Epithelial cell of umbilical artery (primary cell): ENCODE measurements at places on chromosomes 12 and 14. TPM values are rescaled to one million over a fixed set of nuclear protein-coding genes. Genes with fewer than 3 reads are reported as not detected.

The SLCO1C1 gene
- total RNA-seq: 0.46 and 0.65 TPM in 2 replicates

The CORO1C gene
- 194 and 233 TPM in 2 replicates for total RNA-seq

The IRAK3 gene
- total RNA-seq: 4.9 and 10.0 TPM in 2 replicates

The SRRM4 gene
- total RNA-seq: not detected in 2 replicates

The TBX5 gene
- total RNA-seq: not detected in 2 replicates

The ACVRL1 gene
- total RNA-seq: 1,152 and 1,206 TPM in 2 replicates

The OR4K5 gene
- total RNA-seq: not detected in 2 replicates

The CSRP2 gene
- 6.8 and 15.7 TPM in 2 replicates for total RNA-seq

The FAM222A gene
- total RNA-seq: 0.15 and 0.32 TPM in 2 replicates

The NUP107 gene
- 72.4 and 91.5 TPM in 2 replicates for total RNA-seq

The HEBP1 gene
- total RNA-seq: 10.4 and 13.4 TPM in 2 replicates

The OTUB2 gene
- 0.76 and 0.97 TPM in 2 replicates for total RNA-seq

The PRKAG1 gene
- total RNA-seq: 50.5 and 62.7 TPM in 2 replicates

The ST8SIA1 gene
- under 0.01 TPM in 1 of 2 replicates, not detected in the other for total RNA-seq

The CLMN gene
- 5.5 and 7.8 TPM in 2 replicates for total RNA-seq

The ERP27 gene
- total RNA-seq: 0.15 and 0.32 TPM in 2 replicates

The DNM1L gene
- 82.8 and 94.8 TPM in 2 replicates for total RNA-seq

The FGD4 gene
- total RNA-seq: 13.0 and 27.4 TPM in 2 replicates

The INSM2 gene
- total RNA-seq: not detected in 2 replicates

The MYO1H gene
- not detected in 2 replicates for total RNA-seq

The PPFIA2 gene
- 0.32 TPM in 1 of 2 replicates, not detected in the other for total RNA-seq

The RNASE7 gene
- total RNA-seq: not detected in 2 replicates

The BHLHE41 gene
- total RNA-seq: under 0.01 and 0.15 TPM in 2 replicates

The AMIGO2 gene
- 5.8 TPM in 2 replicates for total RNA-seq

The CLEC9A gene
- not detected in 2 replicates for total RNA-seq

The TAS2R19 gene
- 4.0 and 5.5 TPM in 2 replicates for total RNA-seq

The AMN gene
- 0.32 TPM in 1 of 2 replicates, not detected in the other for total RNA-seq

The GALNT6 gene
- 35.7 and 52.7 TPM in 2 replicates for total RNA-seq

The KLRK1 gene
- not detected in 2 replicates for total RNA-seq

The KRT2 gene
- total RNA-seq: not detected in 2 replicates

The RASAL1 gene
- total RNA-seq: not detected in 2 replicates

The PSEN1 gene
- 34.1 and 57.3 TPM in 2 replicates for total RNA-seq

The AICDA gene
- not detected in 2 replicates for total RNA-seq

The CLEC2A gene
- not detected in 2 replicates for total RNA-seq

The ANO4 gene
- total RNA-seq: not detected in 2 replicates

The ITGA5 gene
- 746 and 1,015 TPM in 2 replicates for total RNA-seq

The GYS2 gene
- total RNA-seq: not detected in 2 replicates

The GPR68 gene
- 0.61 and 0.65 TPM in 2 replicates for total RNA-seq

The TAS2R43 gene
- total RNA-seq: under 0.01 and 1.7 TPM in 2 replicates

The GPHB5 gene
- total RNA-seq: not detected in 2 replicates

The NEUROD4 gene
- total RNA-seq: not detected in 2 replicates

The STYX gene
- total RNA-seq: 25.7 TPM in 2 replicates
